ENCODE measurements at places on chromosomes 1 and 21. TPM values are rescaled to one million over a fixed set of nuclear protein-coding genes. Genes with fewer than 3 reads are reported as not detected.

Gene KRTAP12-2
- not detected for polyA plus RNA-seq

GRCh38 chr1:43316738-43317520 is 16.1 kb downstream of the TIE1 start:
- DNase-seq, result no peak

- no peak for DNase-seq
Measured at GRCh38 chr1:180997843-180998504, 24.7 kb downstream of the STX6 start.

Gene KIF26B
- 0.66 TPM for polyA plus RNA-seq

Gene ADSS2
- 9.6 TPM for polyA plus RNA-seq

Gene RCSD1
- polyA plus RNA-seq, result 13.5 TPM

DNA sequence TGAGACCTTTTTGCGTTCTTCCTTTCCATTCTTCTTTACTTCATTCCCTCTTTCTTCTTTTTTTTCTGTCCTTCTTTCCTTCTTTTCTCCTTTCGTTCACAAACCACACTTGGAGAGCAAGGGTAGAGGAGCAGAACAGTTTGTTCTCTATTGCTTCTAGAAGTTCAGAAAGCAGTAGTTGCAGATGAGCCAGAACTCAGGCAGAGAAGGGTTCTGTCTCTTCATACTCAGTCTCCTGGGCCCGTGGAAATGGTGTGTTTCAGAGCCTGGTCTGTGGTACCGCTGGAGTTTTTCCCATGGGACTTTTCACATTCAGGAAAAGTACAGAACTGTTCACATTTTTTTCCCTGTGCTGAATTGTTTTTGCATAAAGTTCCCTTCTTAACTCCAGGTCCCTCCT is 87.0 kb downstream of the ATP5PO start:
- DNase-seq, result no peak
